ENCODE measurements at places on chromosomes 4 and X.

GRCh38 chr4:78707793-78708192 lies 68.4 kb upstream of the BMP2K start:
- no peaks in the 10 kb centered on the region for H3K27me3 ChIP-seq
- DNase-seq: no peak
- no peak overlapping the region for H3K27ac ChIP-seq
- H3K4me1 ChIP-seq: no peaks in the 10 kb centered on the region
- no peaks in the 10 kb centered on the region for H3K36me3 ChIP-seq

GRCh38 chrX:149433051-149433450 lies 72.1 kb downstream of the IDS start:
- DNase-seq: no peak
- H3K36me3 ChIP-seq: no peaks in the 10 kb centered on the region
- no peak overlapping the region for H3K4me3 ChIP-seq

DNA sequence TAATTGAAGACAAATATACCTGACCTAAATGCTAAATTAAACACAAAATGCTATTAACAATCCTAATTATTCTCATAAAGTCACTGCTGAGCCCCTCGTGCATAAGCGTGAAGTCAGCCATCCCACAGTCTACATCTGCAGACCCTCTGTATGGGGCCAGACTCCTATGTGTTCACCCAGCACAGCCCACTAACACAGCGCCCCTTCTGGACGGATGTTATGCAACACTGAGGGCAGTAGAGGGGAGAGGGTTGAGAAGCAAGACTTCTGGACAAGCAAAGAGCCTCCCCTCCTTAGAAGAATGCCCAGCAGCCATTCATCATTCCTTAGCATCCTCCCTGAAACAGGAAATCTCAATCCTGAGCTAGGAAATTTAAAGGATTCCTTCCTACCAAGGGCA lies 7.9 kb downstream of the TRPC3 start:
- DNase-seq: no peak
- H3K36me3 ChIP-seq: no peaks in the 10 kb centered on the region
- peaks cover 15% of the 10 kb centered on the region for H3K27me3 ChIP-seq
- H3K4me1 ChIP-seq: no peaks in the 10 kb centered on the region
- no peak overlapping the region for H3K4me3 ChIP-seq

GRCh38 chr4:896216-896615 lies 35.9 kb downstream of the GAK start:
- no peaks in the 10 kb centered on the region for H3K4me1 ChIP-seq
- peaks cover 87% of the 10 kb centered on the region for H3K36me3 ChIP-seq
- no peak for DNase-seq
- H3K27ac ChIP-seq: no peak overlapping the region

GRCh38 chr4:139987502-139987850 lies 166.5 kb downstream of the MAML3 start:
- no peak overlapping the region for H3K4me3 ChIP-seq
- H3K27me3 ChIP-seq: no peaks in the 10 kb centered on the region
- DNase-seq: no peak
- no peaks in the 10 kb centered on the region for H3K36me3 ChIP-seq
